ENCODE measurements at places on chromosomes 5 and 9.
A peak's percentile ranks its signal among the peaks of the same experiment; 100 is the strongest.

DNA sequence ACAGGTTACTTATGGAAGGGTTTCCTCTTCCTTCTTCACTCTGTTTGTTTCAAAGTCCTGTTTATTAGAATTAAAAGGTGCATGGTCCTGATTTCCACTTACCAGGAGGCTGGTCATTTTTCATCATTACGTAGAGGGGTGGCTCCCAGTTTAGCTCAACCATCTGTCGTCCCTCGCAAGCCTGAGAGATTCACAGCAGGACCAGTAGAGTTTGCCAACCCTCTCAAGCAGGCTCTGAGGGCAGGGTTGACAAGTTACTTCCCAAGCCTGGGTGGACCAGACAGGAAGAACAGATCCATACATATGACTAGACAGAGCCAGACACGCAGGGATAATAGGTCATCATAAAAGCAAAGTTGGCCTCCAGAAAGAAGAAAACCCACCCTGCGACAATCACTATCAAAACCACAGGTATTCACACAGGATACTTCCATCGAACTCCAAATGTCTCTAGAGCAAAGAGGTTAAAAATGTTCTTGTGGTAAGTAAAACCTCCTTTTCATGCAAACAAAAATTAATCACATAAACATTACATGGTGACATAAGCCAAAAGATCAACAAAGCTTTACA is 151.9 kb downstream of the ELAVL2 start:
- DNase-seq, result no peak

- no peak for DNase-seq
Measured at GRCh38 chr5:3116366-3116765, 364.9 kb upstream of the IRX2 start.

- DNase-seq, result no peak
Measured at GRCh38 chr5:763998-764781, 20.3 kb downstream of the ZDHHC11B start.

- no peak for DNase-seq
Measured at GRCh38 chr5:74231697-74232096, 408.8 kb downstream of the ENC1 start.

- DNase-seq, result no peak
Measured at GRCh38 chr5:71475788-71476384, 20.4 kb downstream of the BDP1 start.

- DNase-seq, result no peak
Measured at GRCh38 chr9:121786543-121786948, 135.1 kb downstream of the DAB2IP start.

DNA sequence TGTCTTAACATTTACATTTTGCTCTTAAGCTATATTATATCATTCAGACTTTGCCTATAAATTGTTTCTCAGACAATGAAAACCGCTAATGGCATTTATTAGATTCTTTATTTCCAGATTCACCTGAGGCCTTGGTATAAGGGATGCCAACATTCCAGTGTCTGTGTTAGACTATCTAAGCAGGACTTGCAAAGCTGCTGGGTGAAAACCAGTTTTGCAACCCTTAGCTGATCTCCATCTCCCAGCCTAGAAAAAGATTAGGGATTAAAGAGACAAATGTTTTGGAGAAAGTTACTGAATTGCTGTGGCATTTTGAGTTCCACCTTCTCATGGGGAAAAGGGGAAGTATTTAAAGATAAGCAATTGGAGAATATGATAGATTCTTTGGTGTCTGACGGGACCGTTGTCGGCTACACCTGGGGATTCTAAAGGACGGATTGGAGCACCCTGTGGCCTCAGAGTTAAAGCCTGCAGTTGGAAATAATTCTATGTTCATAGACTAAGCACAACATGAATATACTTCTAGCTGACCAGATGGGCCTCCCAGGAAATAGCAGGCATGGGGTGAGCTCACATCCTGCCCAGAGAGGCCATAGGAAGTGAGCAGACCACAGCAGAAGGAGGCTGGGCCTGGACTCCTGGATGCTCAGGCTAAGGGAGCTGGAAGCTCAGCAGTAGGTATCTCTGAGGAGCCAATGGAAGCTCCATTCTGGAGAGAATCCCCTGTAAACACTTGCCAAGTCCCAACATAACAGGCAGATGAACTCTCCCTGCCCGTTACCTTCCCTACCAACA is 21.8 kb downstream of the ENTREP1 start:
- DNase-seq, result no peak

- DNase-seq, result no peak
Measured at GRCh38 chr5:11355491-11355890, 548.8 kb downstream of the CTNND2 start.

GRCh38 chr5:149550594-149551226 is 529 bp downstream of the CSNK1A1 start:
- no peak for DNase-seq

DNA sequence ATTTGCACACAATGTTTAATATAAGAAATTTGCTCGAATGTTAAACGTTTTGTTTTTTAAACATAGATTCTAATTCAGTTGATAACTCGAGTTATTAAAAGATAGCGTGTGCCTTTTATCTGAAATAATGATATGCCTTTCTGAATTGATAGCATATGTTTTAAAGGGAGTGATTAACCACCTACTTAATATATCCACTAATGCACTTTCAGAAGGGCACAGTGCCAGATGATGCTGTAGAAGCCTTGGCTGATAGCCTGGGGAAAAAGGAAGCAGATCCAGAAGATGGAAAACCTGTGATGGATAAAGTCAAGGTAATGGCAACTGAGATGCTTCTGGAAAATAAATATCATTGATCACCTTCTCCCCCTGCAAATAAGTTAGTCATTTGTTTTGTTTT is 53.9 kb downstream of the ERAP1 start:
- DNase-seq, result no peak

GRCh38 chr9:69044240-69045219 is 9.0 kb downstream of the FXN start:
- DNase-seq, result no peak

- no peak for DNase-seq
Measured at GRCh38 chr5:40628407-40628806, 51.3 kb upstream of the PTGER4 start.

DNA sequence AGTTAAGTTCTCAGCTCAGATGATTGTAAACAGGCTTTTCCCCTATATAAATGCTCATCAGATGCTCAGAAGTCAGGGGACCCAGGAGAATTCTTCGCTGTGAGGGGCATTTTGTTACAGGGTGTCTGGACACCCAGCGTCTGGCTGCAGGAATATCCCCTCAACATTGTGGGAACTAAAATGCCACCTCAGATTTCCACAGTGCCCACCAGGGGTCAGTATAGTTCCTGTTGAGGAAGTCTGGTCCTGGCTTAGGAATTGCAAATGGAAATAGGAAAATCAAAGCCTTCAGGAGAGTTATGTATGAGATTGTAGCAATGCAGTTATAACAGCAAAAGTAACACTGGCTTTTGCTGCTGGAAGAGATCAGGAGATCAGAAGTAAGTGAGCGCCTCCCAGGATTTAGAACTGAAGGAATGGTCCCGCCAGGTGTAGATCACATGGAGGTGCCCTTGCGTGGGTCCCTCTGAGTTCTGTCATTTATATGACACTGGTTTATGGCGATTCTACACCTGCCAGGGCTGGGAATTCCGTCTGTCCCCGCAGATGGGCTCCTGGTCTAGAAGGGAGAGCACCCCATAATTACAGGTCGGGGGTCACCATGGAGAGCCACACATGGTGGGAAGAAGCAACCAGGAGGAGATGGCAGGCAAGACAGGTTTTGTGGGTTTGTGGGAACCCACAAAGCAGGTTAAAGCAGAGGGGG is 47.1 kb upstream of the CTSL start:
- peak; percentile 62 for DNase-seq

DNA sequence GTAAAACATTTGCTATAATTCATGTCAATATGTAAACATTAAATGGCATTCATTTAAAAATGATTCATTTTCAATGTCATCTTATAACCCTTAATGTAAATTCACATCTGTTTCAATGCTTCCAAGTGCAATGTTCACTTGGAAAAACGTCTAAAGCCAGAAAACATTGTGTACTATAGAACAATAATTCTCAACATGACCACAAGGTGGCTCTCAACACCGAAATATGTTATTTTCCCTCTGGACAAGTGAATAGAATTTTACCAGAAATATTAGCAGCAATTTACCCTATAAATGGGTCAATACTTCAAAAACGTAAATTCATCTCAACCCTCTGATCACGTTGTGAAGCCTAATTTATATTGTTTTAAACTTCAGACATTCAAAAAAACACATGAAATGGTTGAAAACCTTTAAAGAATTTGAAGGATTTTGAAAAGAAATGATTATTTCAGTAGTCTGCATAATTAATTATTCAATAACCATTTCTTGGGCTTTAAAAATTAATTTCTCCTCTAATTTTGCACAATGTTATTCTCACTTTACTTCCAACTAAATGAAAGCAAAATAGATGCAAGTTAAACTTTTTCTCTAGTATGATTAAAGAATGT is 11.0 kb downstream of the CDH10 start:
- peak; percentile 56 for DNase-seq

- DNase-seq, result no peak
Measured at GRCh38 chr5:154194345-154195329, 4.1 kb downstream of the GALNT10 start.

DNA sequence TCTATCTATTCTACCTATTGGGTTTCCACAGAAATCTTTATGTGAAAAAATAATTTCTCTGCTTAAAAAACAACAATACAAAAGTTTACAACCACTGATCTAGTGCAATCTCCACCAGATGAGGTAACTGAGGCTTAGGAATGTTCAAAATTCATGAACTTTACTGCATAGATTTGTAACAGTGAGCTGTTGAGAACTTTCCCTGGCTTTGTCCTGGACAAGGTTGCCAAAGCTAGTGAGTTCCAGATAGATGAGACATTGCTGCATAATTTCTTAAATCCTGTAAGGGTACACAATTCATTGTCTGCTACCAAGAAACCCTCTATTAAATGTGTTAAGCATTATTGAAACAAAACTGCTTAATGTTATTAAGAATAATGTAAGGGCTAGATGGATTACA is 102.7 kb downstream of the OSMR start:
- no peak for DNase-seq

DNA sequence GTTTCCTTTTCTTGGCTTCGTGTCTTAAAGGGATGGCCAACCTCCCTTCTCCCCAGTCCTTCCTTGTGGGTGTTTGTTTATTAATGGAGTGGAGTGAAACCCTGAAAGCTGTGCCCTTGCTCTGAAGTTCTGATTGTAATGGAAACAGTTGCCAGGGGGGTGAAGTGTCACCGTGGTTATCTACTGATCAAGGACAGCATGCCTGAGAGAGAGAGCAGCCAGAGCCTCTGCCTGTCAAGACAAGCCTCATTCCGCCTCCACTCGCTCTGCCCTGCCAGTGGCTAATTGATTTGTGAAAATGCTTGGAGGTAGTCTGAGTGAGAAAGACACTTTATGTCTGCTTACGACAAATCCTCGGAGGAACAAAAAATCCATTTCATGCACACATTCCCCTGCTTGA is 143.7 kb upstream of the SLC30A5 start:
- DNase-seq, result no peak

GRCh38 chr5:132417010-132417439 is 47.5 kb downstream of the SLC22A5 start:
- DNase-seq, result peak; percentile 25
